T1000 (cell line): ENCODE measurements at places on chromosomes 12 and 14.

- DNase-seq: no peak
Observed at GRCh38 chr12:113781415-113782198, 184.5 kb downstream of the RBM19 start.

GRCh38 chr14:52015411-52016030 is 26.2 kb downstream of the RTRAF start:
- no peak for DNase-seq

DNA sequence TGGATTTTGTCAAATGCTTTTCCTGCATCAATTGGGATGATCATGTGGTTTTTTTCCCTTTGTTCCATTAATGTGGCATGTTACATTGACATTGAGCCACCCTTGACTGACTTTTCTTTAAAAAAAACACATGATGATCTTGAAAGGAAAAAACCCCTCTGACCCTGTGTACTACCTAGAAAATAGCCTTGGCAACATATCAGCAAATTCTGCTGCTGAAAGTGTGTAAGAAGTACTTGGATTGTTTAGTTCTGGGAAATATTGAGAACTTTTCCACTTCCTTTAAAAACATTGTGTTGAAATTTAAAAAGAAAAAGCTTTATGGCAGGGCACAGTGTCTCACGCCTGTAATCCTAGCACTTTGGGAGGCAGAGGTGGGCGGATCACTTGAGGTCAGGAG is 20.7 kb downstream of the ACACB start:
- no peak for DNase-seq

DNA sequence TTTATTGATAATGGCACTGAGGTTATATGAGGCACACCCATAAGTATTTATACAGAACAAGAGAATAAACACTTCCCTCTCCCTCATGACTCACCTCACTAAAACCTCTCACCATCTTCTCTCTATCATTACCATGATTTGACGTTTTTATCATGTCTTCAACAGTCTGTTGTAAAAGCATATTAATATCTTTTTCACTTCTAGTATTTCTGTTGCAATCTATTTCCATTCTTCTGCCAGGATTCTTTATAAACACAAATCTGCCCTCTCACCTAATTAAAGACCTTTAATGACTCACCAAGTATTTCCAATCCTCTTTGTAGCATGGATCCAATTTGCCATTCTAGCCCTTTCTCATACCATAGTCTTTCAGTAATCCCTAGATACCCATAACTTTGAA is 527.7 kb downstream of the SLC16A7 start:
- DNase-seq: no peak

DNA sequence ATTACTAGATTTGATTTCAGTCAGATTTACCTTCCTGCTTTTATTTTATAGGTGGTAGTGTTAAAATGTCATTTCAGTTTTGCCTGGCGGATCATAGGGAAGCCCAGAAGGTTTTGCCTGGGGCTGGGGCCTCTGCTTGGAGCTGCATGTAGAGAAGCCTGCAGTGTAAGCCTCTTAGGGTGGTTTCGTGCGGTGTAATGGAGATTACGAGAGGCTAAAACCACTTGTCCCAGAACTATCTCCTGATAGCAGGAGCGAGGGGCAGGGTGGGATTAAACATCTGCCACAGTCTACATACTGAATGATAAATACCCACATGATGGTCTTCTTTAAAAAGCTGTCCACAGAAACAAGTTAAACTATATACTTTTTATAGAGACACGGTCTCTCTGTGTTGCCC is 35.0 kb upstream of the DICER1 start:
- no peak for DNase-seq

DNA sequence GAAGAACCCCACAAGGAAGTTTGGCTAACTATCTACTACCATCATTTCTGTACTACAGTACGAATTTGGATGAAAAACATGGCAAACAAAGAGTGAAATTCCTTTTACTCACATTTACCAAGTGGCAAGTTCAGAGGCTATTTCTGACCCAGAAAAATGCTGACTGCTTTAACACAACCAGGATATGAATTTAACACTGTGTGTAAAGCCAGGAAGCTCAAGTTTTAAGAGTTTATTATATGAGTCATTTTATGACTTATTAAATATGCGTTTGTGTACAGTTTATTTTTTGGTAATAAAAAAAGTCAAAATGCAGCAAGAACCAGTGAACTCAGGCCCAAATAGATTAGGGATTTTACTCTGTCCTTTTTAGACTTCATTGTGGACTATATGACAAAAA is 58.4 kb upstream of the STAC3 start:
- no peak for DNase-seq

GRCh38 chr12:113788020-113788856 is 177.9 kb downstream of the RBM19 start:
- DNase-seq: peak; percentile 27

DNA sequence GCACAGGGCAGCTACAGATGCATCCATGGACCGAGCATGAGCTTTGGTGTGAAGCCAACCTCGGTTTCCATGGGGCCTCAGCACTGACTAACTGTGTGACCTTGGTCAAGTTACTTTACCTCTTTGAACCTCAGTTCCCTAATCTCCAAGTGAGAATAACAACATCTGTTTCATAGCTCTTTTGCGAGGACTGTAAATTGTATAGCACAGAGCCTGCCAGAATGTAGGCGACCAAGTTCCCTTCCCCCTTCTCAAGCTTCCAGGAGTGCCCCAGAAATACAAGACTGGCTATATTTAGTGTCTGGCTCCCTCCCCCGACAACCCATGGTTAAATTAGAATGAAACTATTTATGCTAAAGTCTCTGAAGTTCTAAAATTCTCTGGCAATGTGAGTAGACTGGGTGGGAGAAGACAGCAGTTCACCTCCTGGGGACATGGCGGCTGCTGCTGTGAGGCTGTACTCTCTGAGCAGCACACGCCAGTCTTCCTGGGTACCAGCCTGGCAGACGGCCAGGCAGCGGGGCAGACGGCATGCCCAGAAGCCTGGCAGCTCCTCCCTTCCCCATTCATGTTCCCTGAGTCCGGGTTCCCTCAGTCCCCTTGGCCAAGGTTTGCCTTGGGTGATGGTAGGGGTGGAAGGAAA is 22.0 kb upstream of the TMED10 start:
- no peak for DNase-seq

GRCh38 chr12:109230193-109230592 is 78.9 kb downstream of the FOXN4 start:
- no peak for DNase-seq

GRCh38 chr12:66288121-66288520 is 14.2 kb upstream of the HELB start:
- no peak for DNase-seq

- DNase-seq: no peak
Observed at GRCh38 chr14:104939666-104940410, 15.2 kb downstream of the PLD4 start.

- DNase-seq: no peak
Observed at GRCh38 chr12:60096727-60097126, 500.9 kb downstream of the SLC16A7 start.

DNA sequence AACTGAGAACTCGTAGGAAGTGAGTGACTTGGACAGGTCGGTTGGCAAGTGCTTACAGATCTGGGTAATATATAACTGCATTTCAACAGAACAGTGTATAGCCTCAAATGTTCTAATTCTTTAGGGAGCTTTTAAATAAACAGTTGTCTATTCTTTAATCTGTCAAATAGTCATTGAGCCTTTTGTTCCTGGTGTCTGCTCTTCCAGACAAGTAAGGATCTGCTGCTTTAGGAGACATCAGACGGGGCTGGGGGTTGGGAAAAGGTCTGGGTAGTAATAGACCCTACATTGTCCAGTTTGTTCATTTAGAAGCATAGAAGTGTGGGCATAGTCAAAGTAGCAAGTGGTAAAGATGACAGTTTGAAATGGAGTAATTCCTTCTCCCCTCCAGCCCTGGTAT is 2.0 kb downstream of the PTPN11 start:
- DNase-seq: no peak

GRCh38 chr12:3712209-3712992 is 40.5 kb downstream of the CRACR2A start:
- DNase-seq: no peak

DNA sequence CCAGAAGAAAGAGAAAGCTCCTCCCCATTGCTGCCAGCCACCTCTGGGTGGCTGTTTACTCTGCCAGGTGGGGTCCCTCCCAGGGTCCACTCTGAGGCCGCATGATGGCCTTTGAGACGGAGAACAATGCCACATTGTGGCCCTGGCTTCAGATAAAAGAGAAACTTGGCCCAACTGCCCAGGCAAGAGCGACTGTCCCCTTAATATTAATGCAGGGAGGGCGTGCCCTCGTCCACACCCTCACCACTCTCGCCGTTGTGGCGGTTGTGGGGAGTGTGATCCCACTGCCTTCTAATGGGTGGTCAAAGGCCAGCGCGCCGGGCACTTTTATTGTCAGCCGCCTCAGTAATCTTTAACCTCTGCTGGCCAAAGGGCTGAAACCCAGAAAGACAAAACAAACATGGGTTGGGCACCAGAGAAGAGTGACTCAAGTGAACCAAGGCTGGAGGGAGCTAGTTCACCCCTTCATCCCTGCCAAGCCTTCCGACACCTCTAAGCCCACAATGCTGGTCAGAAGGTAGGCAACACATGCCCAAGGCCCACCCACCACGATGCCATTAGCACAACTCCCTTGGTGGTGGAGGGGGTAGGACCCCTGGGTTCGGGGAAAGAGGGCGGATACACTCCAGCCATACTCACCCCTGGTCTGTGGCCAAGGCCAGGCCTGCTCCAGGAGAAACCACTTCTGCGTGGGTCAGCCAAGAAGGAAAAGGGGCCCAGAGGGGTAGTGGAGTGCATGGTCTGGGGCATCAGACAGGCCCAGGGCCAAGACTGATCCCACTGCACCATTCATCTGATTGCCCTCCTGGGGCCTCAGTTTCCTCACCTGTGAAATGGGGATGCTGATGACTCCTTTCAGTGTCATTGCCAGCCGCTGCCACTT is 44.5 kb upstream of the BCL11B start:
- no peak for DNase-seq

DNA sequence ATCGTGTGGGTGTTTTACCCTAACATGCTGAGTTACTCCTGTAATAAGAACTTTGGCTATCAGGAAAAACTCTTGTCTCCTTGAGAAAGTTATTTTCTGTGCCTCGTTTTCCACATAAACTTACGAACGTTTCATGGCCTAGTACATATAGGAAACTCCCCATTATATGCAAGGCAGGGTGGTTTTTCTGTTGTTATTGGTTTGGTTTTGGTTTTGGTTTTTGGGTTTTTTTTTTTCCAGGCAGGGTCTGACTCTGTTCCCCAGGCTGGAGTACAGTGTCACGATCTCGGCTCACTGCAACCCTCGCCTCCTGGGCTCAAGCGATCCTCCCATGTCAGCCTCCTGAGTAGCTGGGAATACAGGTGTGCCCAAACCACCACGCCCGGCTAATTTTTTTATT is 5.5 kb downstream of the OR6C3 start:
- DNase-seq: no peak

DNA sequence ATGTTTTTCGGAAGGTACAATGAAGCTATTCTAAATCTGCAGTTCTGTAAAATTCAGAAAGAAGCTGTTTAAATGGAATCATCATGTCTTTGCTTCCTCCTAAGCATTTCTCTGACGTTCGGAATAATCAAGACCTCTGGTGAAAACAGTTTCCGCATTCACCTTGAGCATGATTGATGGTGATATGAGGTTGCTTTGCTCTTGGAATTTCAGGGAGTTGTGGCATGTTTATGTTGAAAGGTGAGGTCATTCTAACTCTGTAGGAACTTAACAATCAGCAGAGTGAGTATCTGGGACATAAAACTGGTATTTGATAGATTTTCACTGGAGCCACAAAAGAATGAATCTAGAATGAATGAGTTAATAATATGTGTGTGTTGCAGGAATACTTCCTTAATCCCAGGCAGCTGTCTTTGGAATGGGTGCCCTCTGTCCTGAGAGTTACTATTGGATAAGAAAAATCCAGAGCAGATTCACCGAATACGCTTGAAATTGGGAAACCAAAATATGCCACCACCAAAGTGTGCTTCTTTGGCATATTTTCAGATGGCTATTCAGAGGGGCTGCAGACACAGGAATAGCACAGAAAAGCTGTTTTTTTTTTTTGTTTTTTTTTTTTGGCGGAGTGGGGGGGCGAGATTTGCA is 599.1 kb downstream of the CCER1 start:
- no peak for DNase-seq
